Sciatic nerve (tissue), 2 donors: ENCODE measurements at places on chromosomes 13 and 19. TPM values are rescaled to one million over a fixed set of nuclear protein-coding genes. Genes with fewer than 3 reads are reported as not detected.
A peak's percentile ranks its signal among the peaks of the same experiment; 100 is the strongest.

DNA sequence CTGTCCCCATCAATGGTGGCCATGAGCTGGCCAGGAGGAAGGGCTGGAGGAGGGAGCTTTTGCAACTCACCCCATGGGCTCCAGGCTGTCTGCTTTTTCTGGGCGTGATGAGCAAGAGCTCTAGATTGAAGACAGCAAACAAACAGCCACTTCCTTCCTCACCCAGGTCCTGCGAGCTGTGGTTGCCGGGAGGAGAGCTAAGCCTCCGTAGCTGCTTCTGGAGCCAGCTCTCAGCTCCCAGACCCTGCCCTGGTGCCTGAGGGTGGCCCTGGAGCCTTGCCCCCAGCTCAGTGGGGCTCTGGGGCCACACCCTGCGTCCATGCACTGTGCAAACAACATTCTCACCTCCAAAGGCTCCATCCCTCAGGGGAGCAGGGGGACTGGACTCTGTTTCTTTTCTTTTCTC, 6.2 kb downstream of the MYO1F start:
- no peak for DNase-seq

- no peak for DNase-seq
Observed at GRCh38 chr13:78372581-78372980, 230.8 kb downstream of the POU4F1 start.

DNA sequence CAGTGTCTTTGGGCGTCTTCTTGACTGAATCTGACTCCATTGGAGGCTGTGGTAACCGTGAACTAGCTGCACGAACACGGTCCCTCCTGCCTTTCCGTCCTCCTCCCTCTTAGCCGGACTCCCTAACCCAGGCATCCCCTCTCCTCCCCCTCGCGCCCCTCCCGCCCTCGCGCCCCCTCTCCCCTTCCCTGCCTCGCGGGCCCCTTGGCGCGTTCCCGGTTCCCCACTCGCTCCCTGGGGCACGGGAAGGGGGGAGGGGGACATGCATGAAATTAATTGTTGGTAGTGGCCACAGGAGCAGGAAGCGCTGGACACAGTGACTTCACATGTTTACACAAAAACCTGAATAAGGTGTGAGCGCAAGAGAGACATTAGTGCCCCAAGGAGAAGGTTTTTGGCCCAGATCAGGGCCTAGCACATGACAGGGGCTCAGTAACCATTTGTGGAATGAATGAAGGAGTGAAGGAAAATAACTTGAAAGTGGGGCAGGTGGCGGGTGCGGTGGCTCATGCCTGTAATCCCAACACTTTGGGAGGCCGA, 279 bp downstream of the DMRTC2 start:
- no peak for DNase-seq

GRCh38 chr19:10010247-10010691, at the start of gene COL5A3:
COL5A3 (minus strand) TSS chr19:10010504; CDS start chr19:10010385, 119 bp downstream.
- peak; percentile 76 for DNase-seq

- DNase-seq: no peak
Observed at GRCh38 chr13:36788276-36788675, 30.7 kb upstream of the RFXAP start.

GRCh38 chr19:52622261-52622660, 15.9 kb downstream of the ZNF83 start:
- DNase-seq: no peak

DNA sequence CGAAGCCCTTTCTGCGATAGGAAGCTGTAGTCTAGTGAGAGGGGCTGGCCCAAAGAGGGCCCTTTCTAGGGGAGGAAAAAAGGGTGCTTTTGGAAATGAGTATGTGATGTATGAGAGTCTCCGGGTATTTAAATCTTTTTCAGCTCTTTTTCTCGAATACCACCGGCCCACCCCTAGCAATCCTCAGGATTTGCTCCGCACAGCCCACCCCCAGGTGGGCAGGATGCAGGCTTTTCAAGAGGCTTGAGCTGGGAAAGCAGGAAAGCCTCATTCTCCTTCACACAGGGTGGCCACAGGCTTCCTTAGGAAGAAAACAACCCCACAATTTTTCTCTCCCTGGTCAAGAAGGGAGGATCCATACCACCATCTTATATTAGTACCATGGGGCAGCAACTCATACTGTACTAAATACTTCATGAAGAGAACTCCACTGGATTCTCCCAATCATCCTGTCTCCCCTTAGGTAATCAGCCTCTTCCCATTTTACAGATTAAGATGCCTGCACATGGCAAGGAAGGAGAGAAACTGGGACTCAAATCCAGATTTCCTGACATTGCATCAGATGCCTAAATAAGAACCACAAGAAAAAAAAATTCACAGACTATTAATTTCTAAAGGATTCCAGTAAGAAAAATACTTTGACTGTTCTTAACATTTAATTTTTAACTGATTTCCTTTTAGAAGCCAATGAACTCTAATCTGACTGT, 84.4 kb downstream of the STK24 start:
- DNase-seq: no peak

DNA sequence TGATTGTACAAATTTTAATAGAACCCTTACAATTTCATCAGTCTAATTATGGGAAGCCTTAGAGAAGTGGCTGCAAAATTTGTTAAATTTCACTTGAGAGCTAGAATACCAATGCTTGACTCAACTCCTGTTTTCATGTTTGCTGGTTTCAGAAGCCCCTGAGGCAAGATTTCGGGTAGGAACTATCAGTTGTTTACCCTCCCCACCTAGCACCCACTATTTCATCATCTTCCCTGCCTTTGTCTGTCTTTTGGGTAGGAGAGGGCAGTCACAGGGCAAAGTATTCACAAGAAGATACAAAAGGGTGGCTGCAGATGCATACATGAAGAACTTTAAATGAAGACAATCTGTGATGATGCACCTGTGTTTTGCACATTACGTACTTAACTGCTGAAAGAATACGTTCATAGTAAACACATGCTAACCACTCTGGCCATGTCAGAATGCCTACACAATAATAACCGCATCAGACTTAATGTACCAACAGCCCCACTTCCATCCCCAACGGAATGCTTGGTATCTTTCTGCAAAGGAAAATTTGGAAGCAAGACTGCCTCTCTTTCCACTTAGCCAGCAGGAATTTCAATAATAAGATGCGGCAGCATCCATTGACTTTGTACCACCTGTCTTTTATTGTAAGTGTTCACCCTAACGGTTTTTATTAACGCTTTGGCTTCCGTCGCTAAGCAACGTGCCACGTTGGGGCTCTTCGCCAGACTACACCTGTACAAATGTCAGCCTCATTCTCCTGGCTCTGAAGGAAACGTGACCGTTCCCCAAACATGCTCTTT, 30.4 kb downstream of the TPT1 start:
- no peak for DNase-seq

GRCh38 chr19:6086068-6086788, 24.1 kb downstream of the RFX2 start:
- no peak for DNase-seq

GRCh38 chr13:80030491-80030890, 310.4 kb downstream of the SPRY2 start:
- DNase-seq: no peak

DNA sequence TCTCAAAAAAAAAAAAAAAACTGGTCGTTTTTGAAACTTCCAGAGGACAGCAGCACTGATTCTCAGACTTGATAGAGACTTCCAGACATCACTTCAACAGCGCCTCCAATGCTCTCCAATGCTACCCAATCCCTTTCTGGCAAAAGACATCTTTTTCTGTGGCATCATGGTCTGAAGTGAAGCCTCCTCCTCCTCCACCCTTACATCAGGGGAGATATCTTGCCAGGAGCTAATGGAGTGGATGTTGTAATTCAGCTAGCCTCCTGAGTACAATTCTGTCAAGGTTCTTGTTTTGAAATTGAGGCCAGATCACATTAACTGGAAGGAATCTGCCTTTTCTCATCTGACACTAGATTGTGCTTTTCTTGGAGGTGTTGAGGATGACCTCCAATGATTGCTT, 24.2 kb downstream of the FXYD5 start:
- no peak for DNase-seq

GRCh38 chr13:50511877-50512341, 331.6 kb downstream of the DLEU7 start:
- no peak for DNase-seq

GRCh38 chr13:113406321-113407102, 42.6 kb upstream of the GRTP1 start:
- peak; percentile 55 for DNase-seq

- no peak for DNase-seq
Observed at GRCh38 chr13:91405240-91405639, 6.8 kb downstream of the GPC5 start.

- DNase-seq: no peak
Observed at GRCh38 chr13:40688781-40689180, 22.3 kb upstream of the FOXO1 start.

DNA sequence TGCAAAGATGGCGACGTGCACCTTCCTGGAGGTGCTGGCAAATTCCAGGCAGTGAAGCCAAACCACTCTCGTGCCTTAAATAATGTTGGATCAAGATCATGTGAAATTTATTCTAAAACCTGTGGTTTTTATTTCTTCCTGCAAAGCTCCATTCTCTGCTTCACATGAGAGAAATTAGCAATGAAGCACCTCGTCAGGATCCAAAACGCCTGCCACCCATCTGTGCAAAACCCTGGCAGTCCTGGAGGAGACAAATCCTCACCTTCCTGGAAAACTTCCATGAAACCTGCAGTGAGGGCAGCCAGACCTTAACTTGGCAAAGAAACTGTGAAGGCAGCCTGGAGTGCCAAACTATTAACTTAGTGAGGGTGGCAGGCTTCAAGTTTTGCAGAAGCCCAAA, 47.6 kb downstream of the CHST8 start:
- DNase-seq: no peak

DNA sequence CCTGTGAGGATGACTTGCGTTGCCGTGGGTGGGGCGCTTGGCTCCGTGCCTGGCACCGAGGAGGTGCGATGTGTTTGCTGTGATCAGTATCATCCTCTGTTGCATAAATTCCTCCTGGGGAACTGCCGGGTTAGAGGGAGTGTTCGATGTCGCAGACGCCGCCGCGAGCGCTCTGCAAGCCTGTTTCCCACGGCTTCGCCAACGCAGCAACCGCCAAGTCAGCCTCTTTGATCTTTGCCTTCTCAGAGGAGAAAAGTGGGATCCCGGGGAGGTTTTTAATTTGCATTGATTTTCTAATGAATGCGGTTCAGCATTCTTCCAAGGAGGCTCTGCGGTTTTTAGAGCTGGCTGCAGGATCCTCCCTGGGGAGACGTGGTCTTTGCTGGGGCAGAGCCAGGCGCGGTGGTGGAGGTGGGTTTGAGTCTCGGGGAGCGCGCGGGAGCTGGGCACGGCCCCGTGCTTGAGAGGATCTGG, 7.6 kb downstream of the GPR32 start:
- no peak for DNase-seq

GRCh38 chr19:4456476-4456842, 1.1 kb downstream of the UBXN6 start:
- no peak for DNase-seq

- DNase-seq: no peak
Observed at GRCh38 chr19:21158523-21159135, 16.8 kb downstream of the ZNF431 start.

DNA sequence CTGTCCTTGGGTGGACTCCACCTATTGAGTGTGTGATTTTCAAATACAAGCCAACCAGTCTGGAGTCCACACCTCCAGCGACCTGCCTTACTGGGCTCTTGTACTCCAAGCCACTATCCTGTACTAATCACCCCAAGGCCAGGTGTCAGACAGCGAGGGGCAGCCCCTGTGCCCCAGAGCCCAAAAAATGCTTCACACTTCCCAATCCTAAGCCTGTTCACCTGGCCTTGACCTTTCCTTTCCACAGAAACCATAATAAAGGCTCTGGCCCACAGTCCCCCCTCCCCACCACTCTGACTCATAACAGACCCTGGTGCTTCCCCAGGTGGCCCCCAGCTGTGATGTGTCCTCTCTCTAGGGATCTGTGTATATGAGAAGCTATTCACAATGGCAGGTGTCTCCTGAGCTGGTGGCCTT, 3.9 kb downstream of the CD209 start:
- DNase-seq: no peak

DNA sequence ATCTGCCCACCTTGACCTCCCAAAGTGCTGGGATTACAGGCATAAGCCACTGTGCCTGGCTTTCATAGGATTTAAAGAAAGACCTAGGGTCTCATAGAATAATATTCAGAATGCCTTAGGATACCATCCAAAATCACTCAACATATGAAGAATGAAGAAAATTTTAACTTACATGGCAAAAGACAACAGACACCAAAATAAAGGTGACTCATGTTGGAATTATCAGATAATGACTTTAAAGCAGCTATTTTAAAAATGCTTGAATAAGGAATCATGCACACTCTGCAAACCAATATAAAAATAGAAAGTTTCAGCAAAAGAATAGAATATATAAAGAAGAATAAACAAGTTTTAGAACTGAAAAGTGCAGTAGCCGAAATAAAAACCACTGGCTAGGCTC, 29.3 kb downstream of the ZNF566 start:
- DNase-seq: no peak

GRCh38 chr19:30388819-30389218, 16.6 kb downstream of the ZNF536 start:
- DNase-seq: no peak

DNA sequence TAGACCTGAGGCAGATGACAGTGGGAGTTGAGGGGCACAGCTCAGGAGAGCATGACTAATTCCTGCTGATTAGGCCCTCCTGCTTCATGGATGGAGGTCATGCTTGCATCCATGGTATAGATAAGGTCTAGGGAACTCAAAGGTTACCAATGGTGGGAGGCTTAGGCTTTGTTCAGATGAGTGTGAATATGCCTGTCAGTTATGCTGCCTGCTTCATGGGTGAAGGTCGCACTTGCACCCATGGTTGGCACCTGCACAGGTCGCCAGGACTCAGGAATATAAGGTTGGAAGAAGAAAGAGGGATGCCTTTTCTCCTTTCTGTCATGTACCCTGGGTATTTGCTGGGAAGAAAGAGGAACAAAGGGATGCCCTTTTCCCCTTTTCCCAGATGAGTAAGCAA, 53.4 kb upstream of the GJB6 start:
- no peak for DNase-seq

- no peak for DNase-seq
Observed at GRCh38 chr19:46390866-46391265, 22.5 kb downstream of the CCDC8 start.

DNA sequence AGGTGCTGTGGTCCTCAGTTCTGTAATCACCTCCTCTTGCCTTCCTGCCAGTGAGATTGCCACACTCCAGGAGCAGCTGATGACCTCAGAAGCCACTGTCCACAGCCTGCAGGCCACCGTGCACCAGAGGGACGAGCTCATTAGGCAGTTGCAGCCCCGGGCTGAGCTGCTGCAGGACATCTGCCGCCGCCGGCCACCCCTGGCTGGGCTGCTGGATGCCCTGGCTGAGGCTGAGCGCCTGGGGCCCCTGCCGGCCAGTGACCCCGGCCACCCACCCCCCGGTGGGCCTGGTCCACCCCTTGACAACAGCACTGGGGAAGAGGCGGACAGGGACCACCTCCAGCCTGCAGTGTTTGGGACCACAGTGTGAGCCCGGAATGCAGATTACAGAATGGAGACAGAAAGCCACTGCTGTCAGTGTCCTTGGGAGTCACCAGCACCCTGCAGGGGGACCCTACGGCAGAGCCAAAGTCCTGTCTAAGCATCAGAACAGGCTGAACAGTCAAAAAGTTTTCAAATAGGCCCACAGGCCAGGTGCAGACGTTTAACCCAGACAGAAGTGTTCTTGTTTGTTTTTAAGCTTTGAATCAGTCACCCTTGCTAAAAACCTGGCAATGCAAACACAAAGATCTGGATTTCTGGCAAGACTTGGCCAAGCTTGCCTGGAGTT, 4.2 kb downstream of the VMAC start:
- DNase-seq: no peak

Gene SMIM7
- total RNA-seq: 71.9 TPM

Gene KLK6
- total RNA-seq: 8.8 TPM

Gene CLEC17A
- 0.76 TPM for total RNA-seq

Gene TRPM4
- 32.5 TPM for total RNA-seq

Gene CCDC122
- 5.2 TPM for total RNA-seq

Gene CRB3
- total RNA-seq: not detected

Gene PLVAP
- 283 TPM for total RNA-seq

Gene ZNF585A
- 16.2 TPM for total RNA-seq

Gene EBI3
- 3.0 TPM for total RNA-seq
